ENCODE measurements at places on chromosomes 6 and 20.
A peak's percentile ranks its signal among the peaks of the same experiment; 100 is the strongest.

DNA sequence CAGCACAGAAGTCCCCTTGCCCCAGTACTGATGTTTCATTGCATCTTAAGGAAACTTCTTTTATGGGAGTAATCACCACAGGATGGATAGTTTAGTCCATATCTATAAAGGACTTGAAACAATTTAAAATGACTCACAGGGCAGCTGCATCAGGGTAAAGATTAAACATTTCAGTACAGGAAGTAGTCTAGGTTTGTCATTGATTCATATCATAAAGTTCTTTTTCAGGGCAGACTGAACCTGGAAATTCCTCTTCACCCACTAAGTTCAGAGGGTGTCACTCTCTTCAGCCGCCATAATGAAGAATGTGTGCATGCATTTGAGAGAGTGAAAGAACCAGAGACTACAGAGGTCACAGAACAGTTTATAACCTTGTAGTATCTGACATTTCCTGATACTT lies 296.3 kb upstream of the JAG1 start:
- H3K27ac ChIP-seq = no peak overlapping the region
- no peaks in the 10 kb centered on the region for H3K36me3 ChIP-seq
- H3K4me1 ChIP-seq = no peaks in the 10 kb centered on the region

- H3K4me3 ChIP-seq = no peak overlapping the region
- peaks cover 13% of the 10 kb centered on the region for H3K4me1 ChIP-seq
- no peak for DNase-seq
- H3K36me3 ChIP-seq = no peaks in the 10 kb centered on the region
- peaks cover 93% of the 10 kb centered on the region for H3K27me3 ChIP-seq
- no peak overlapping the region for H3K27ac ChIP-seq
These were observed 6.2 kb downstream of the NKX2-2 start for GRCh38 chr20:21507400-21508229.

GRCh38 chr6:41039060-41039998 lies at the start of gene UNC5CL:
UNC5CL (minus strand) TSS chr6:41039221; CDS start chr6:41035074, 4,147 bp downstream.
- no peaks in the 10 kb centered on the region for H3K27me3 ChIP-seq
- DNase-seq = no peak
- H3K4me3 ChIP-seq = no peak within 1 kb of the TSS
- no peaks in the 10 kb centered on the region for H3K36me3 ChIP-seq
- peaks cover 6% of the 10 kb centered on the region for H3K4me1 ChIP-seq

- H3K27ac ChIP-seq = no peak overlapping the region
- H3K36me3 ChIP-seq = no peaks in the 10 kb centered on the region
- peaks cover 55% of the 10 kb centered on the region for H3K27me3 ChIP-seq
These were observed 62.1 kb upstream of the BHLHE23 start for GRCh38 chr20:63068711-63069367.

GRCh38 chr6:163294734-163295133 lies 119.8 kb upstream of the QKI start:
- no peak overlapping the region for H3K4me3 ChIP-seq
- H3K36me3 ChIP-seq = no peaks in the 10 kb centered on the region
- H3K4me1 ChIP-seq = peaks cover 29% of the 10 kb centered on the region
- no peaks in the 10 kb centered on the region for H3K27me3 ChIP-seq
- H3K27ac ChIP-seq = no peak overlapping the region

GRCh38 chr6:35454391-35455110 lies 2.4 kb downstream of the FANCE start:
- no peak for DNase-seq
- peaks cover 16% of the 10 kb centered on the region for H3K36me3 ChIP-seq
- peaks cover 32% of the 10 kb centered on the region for H3K4me1 ChIP-seq
- H3K4me3 ChIP-seq = peak overlapping the region; percentile 7
- peaks cover 3% of the 10 kb centered on the region for H3K27me3 ChIP-seq

DNA sequence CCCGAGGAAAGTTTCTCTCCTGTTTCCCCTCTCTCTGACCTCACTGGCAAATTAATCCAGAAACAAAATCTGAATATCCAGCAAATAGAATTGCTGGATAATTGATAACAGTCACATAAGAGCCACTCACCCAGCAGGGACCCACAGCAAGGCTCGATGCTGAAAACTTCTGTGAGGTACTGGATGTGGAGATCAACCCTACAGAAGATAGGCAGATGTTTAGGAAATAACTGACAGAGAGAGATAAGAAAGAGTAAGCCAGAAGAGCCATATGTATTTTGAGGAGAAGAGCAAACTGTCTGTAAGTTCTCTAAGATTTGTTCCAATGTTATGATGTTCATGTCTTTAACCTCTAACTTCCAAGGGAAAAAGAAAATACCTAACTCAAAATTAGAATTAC lies 59.7 kb downstream of the PKHD1 start:
- H3K4me1 ChIP-seq = no peaks in the 10 kb centered on the region
- DNase-seq = no peak
- H3K27me3 ChIP-seq = peaks cover 21% of the 10 kb centered on the region

DNA sequence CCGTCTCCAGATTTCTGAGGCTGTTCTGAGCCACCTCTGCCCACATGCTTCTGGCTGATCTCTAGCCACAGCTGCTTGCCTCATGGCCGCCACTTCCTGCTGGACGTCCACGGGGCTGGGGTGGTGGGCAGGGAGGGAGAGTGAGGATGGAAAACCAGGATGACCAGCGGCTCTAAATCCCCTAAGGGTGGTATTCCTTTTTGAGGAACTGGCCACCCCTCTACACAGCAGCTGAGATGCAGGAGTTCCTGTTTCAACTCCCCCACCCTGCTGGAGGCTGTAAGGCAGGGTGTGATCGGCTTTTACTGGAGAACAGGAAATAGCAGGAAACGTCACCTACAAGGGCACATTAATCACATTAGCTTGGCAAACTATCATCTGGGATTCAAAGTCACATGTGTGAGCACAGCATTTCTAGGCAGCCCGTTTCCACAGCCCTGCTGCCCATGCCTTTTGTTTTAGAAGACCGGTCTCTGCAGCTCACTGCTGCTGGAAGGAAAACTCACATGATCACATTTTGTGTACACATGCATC lies 181.6 kb upstream of the ECI2 start:
- no peak overlapping the region for H3K4me3 ChIP-seq
- H3K27me3 ChIP-seq = no peaks in the 10 kb centered on the region
- H3K27ac ChIP-seq = peak overlapping the region; percentile 82
- DNase-seq = no peak
- peaks cover 16% of the 10 kb centered on the region for H3K36me3 ChIP-seq
- H3K4me1 ChIP-seq = peaks cover 50% of the 10 kb centered on the region

DNA sequence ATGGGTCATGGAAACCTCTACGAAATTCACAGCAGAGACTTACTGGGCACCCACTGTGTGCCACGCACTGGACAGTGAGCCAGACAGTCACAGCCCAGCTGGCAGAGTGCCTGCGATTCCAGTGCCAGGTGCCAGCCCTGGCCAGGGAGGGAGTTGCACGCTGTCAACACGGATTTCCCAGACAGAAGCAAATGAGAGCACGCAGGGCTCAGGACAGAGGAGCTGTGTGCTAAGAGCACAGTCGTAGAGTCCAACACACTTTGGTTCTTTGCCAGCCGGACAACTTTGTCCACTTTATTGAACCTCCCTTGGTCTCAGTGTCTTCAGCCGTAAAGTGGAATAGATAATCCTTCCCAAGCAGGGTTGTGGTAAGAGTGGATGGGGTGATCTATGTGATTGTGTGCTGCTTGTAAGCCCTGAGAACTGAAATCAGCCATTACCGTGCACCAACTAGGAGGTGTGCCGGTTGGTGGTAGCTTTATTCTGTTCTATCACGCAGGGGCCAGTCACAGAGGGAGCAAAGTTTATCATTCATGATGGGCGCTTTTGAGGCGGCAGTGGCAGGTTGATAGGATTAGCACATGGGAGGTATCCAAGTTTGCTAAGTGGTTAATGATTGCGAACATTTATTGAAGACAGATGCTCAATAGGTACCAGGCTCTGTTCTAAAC lies 40.6 kb downstream of the SIRPA start:
- no peak overlapping the region for H3K27ac ChIP-seq
- peaks cover 16% of the 10 kb centered on the region for H3K4me1 ChIP-seq
- H3K36me3 ChIP-seq = no peaks in the 10 kb centered on the region
- no peaks in the 10 kb centered on the region for H3K27me3 ChIP-seq
- no peak overlapping the region for H3K4me3 ChIP-seq

DNA sequence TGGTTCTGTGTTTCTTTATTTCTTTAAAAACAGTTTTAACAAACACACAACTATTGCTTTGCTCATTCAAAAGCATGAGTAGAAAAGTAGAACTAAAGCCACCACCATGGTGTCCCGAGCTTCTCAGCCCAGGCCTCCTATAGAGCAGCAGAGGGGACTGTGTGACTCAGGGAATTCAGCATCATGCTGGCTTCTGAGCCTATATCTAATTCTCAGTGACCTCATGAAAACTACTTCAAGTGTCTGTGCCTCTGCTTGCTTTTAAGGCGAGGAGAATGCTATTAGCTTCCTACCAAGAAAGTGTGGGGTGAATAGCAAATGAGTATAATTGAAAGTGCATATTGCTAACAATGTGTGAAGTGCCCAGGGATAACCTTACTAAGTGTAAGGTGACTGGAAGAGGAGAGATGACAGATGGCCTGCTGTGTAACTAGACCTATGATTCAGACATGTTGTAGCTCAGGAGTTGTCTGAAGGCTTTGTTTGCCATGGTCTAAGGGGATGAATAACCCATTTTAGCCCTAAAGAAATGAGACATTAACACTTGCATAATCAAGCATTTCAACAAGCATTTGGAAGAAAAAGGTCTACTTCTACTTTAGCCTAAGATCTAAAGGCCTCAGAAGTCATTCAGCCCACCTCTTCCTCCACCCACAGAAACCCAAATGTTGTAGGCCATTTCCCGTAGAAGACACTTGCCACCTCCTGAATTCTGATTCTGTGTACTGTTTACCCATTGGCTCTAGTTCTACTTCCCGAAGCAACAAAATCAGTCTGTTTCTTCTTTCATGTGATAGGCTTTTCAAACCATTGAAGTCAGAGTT lies 121.5 kb upstream of the ARG1 start:
- no peaks in the 10 kb centered on the region for H3K27me3 ChIP-seq
- no peaks in the 10 kb centered on the region for H3K4me1 ChIP-seq
- H3K27ac ChIP-seq = no peak overlapping the region
- no peaks in the 10 kb centered on the region for H3K36me3 ChIP-seq
- no peak overlapping the region for H3K4me3 ChIP-seq
- DNase-seq = no peak

DNA sequence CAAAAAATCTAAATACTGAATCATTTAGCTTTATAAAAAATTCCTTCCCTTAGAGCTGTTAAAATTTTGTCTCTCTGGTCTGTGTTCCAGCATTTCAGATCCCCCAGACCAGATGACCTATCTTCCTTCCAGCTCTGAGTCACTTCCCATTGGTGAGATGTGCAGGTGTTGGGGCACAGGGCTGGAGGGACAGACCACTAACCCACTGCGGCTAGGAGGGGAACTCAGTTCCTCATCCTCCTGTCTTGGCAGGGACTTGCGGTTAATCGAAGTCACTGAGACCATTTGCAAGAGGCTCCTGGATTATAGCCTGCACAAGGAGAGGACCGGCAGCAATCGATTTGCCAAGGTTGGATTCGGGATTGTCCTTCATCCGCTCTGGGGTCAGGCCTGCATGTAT lies 6.0 kb downstream of the CNPY3 start:
- H3K4me3 ChIP-seq = no peak overlapping the region
- no peak overlapping the region for H3K27ac ChIP-seq
- no peaks in the 10 kb centered on the region for H3K27me3 ChIP-seq
- peaks cover 29% of the 10 kb centered on the region for H3K4me1 ChIP-seq

DNA sequence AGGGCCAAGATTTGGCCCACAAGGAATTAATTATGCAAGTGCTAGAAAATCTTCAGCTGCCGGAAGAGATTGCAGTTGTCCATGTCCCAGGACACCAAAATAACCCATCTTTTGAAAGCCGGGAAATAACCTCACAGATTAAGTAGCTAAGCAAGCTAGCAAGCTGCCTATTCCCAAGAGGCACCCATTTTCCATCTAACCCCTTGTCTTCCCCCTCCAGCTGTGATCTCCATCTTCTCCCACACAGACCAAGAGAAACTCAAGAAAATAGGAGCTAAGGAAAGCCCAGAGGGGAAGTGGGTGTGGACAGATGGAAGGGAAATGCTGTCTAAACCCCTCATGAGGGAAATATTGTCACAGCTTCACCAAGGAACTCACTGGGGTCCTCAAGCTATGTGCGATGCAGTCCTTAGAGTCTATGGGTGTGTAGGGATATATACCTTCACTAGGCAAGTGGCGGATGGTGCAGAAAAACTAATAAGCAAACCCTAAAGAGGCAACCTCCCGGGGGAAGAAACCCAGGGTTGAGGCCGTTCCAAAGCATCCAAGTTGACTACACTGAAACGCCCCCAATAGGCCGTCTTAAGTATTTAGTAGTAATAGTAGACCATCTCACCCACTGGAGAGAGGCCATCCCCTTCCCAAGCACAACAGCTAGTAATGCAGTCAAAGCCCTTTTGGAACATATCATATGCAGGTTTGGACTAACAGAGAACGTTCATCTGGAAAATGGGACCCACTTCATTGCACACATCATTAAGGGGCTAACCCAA lies 64.3 kb upstream of the PRSS16 start:
- no peak for DNase-seq
- no peak overlapping the region for H3K4me3 ChIP-seq
- no peak overlapping the region for H3K27ac ChIP-seq
- H3K27me3 ChIP-seq = no peaks in the 10 kb centered on the region
- H3K36me3 ChIP-seq = peaks cover 18% of the 10 kb centered on the region
- H3K4me1 ChIP-seq = peaks cover 22% of the 10 kb centered on the region

- H3K27me3 ChIP-seq = peaks cover 34% of the 10 kb centered on the region
- no peak overlapping the region for H3K27ac ChIP-seq
- no peak for DNase-seq
- H3K4me1 ChIP-seq = peaks cover 3% of the 10 kb centered on the region
These were observed 55.3 kb upstream of the FAM83D start for GRCh38 chr20:38870733-38871559.

- no peak for DNase-seq
- H3K27ac ChIP-seq = no peak overlapping the region
- no peak overlapping the region for H3K4me3 ChIP-seq
- no peaks in the 10 kb centered on the region for H3K4me1 ChIP-seq
These were observed 15.0 kb downstream of the BLTP3A start for GRCh38 chr6:34806738-34807453.

- H3K27me3 ChIP-seq = no peaks in the 10 kb centered on the region
- H3K36me3 ChIP-seq = peaks cover 4% of the 10 kb centered on the region
- no peak overlapping the region for H3K27ac ChIP-seq
- no peak overlapping the region for H3K4me3 ChIP-seq
- H3K4me1 ChIP-seq = peaks cover 27% of the 10 kb centered on the region
These were observed 73.9 kb upstream of the BACH2 start for GRCh38 chr6:90370493-90370959.

DNA sequence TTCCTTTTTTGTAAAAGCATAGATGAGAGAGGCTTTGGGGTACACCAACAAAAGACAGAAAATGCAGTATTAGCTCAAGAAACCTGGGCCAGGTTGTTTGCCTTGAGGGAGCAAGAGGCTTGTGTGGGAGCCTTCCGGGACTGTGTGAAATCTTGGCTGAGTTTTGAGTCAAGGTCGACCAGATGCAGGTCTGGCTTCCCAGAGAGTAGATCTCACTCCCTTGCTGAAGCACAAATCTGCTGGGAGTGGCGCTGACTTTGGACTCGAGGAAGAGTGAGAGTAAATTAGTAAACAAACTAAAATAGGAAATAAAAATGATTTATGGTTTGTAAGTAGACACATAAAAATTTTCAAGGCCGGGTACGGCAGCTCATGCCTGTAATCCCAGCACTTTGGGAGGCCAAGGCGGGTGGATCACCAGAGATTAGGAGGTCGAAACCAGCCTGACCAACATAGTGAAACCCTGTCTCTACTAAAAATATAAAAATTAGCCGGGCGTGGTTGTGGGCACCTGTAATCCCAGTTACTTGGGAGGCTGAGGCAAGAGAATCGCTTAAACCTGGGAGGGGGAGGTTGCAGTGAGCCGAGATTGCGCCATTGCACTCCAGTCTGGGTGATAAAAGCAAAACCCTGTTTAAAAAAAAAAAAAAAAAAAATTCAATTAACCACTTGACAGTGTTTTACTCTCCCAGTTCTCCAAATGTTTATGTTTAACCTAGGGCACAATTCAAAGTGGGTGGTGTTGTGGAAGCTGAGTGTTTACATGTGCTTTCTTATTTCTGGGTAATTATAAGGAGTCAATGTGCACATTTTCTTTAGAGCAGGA lies 27.7 kb upstream of the EDN1 start:
- no peak overlapping the region for H3K4me3 ChIP-seq
- peaks cover 13% of the 10 kb centered on the region for H3K4me1 ChIP-seq
